ENCODE measurements at places on chromosomes 2 and 18.

DNA sequence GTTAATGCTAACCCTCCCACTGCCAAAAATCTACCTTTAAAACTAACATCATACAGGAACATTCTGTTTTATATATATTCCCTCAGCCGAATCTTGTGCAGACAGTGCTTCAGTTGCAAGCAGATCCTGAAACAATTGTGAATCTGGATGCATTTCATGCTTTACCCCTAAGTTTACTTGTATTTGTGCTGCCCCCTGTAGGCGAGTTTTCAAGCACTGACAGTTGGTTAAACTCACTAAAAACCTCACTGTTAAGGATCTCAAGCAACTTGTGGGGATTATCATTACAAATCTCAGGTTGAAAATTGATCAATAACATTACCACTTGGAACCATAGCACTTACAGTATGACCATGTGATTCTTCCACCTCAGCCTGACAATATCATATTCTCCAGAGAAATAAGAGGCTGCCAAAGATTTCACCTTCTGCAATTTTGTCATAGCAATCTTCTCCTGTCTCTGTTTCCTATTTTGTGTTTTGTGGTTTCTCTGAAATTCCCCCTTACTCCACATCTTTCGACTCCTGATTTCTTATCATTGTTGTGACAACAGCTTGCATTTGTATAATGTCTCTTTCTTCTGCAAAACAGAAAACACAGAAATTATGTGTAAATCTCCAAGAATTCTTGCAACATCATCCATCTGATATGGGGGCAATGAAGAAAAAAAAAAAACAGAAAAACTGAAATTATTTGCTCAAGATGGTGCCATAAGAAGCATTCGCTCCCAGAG lies 354.6 kb upstream of the SETBP1 start:
- no peak for DNase-seq
- H3K4me1 ChIP-seq = no peaks in the 10 kb centered on the region
- H3K27me3 ChIP-seq = no peaks in the 10 kb centered on the region
- H3K36me3 ChIP-seq = peaks cover 5% of the 10 kb centered on the region
- no peak overlapping the region for H3K4me3 ChIP-seq

GRCh38 chr2:60336442-60337141 lies 216.9 kb downstream of the BCL11A start:
- H3K36me3 ChIP-seq = no peaks in the 10 kb centered on the region
- DNase-seq = no peak
- no peaks in the 10 kb centered on the region for H3K4me1 ChIP-seq
- no peak overlapping the region for H3K4me3 ChIP-seq

DNA sequence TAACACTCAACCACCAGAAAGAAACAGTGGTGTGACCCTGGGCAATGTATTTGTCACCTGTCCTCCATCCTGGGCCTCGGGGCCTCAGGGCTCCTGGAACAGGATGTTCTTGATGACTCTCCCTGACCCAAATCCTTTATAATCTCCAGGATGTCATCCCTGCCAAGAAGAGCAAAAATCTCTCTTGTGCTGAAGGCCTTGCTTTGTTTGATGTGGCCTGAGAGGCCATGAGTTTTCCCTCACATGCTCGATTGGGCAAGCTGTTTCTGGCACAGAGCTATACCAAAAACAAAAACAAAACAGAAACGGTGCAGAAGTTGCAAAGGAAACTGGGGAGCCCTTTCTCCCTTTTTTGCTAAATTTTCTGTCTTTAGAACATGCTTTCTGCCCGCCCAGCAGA lies 35.7 kb upstream of the ST3GAL5 start:
- H3K27ac ChIP-seq = no peak overlapping the region
- H3K27me3 ChIP-seq = peaks cover 2% of the 10 kb centered on the region
- peaks cover 37% of the 10 kb centered on the region for H3K4me1 ChIP-seq
- peak; percentile 57 for DNase-seq
- H3K36me3 ChIP-seq = no peaks in the 10 kb centered on the region

DNA sequence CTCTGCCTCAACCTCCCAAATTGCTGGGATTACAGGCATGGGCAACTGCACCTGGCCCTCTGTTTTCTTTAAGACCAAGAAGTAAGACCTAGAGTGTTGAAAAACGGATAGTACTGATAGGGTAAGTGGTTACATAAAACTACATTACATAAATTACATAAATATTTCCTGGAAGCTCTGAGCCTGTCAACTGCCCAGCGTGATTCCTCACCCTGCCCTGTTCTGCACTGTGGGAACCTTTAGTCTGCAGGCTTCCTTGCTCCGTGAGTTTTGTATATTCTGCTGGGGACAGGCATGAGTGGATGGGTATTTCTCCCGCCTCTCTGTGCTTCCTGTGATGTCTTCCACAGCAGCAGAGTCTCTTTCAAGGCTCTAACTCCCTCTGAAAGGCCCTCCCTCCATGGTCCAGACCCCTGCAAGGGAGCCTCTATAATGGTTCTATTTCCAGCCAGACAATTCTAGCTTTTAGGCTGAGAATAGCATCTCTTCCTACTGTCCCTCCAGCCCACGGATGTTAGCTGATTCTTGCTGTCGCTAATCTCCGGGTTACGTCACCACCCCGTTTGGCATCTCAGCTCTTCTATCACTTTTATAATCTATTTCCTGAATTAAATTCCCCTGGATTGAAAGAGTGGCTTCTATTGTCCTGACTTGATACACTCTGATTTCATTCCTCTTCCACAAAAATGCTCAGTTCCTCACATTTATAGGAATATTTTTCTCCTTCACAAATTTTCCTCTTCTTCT lies 49.5 kb upstream of the PLEKHM3 start:
- no peak overlapping the region for H3K27ac ChIP-seq
- no peak overlapping the region for H3K4me3 ChIP-seq
- H3K36me3 ChIP-seq = no peaks in the 10 kb centered on the region
- DNase-seq = no peak

- no peaks in the 10 kb centered on the region for H3K27me3 ChIP-seq
- H3K4me3 ChIP-seq = no peak overlapping the region
- DNase-seq = no peak
- H3K4me1 ChIP-seq = peaks cover 40% of the 10 kb centered on the region
- no peaks in the 10 kb centered on the region for H3K36me3 ChIP-seq
- no peak overlapping the region for H3K27ac ChIP-seq
Observed at GRCh38 chr2:178859730-178860129, 52.5 kb upstream of the TTN start.

- H3K27me3 ChIP-seq = no peaks in the 10 kb centered on the region
- peaks cover 53% of the 10 kb centered on the region for H3K4me1 ChIP-seq
- peaks cover 10% of the 10 kb centered on the region for H3K36me3 ChIP-seq
- H3K4me3 ChIP-seq = peak overlapping the region; percentile 93
- DNase-seq = no peak
Observed at GRCh38 chr18:55585920-55586561, 2.0 kb downstream of the TCF4 start.

DNA sequence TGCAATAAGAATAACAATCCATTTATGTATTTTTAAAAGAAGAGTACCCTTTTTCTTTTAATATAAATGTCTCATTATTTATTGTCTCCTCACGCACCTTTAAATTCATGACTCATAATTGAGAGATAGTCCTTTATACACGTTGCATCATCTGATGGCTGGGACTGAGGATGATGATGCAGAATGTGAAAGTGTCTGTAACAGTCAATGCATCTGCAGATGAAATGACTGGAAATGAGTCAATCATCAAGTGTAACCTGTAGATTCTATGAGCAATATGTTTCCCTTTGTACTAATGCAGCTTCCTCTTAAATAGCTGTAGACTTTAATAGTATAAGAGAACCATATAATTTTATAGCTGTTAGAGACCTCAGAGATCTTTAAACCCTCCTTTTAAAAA lies 26.1 kb upstream of the SYT4 start:
- no peaks in the 10 kb centered on the region for H3K4me1 ChIP-seq
- no peaks in the 10 kb centered on the region for H3K36me3 ChIP-seq
- H3K27ac ChIP-seq = no peak overlapping the region
- no peak for DNase-seq
- no peak overlapping the region for H3K4me3 ChIP-seq
- H3K27me3 ChIP-seq = no peaks in the 10 kb centered on the region

- no peaks in the 10 kb centered on the region for H3K27me3 ChIP-seq
- no peak overlapping the region for H3K27ac ChIP-seq
- H3K4me3 ChIP-seq = no peak overlapping the region
- peaks cover 8% of the 10 kb centered on the region for H3K36me3 ChIP-seq
Observed at GRCh38 chr2:239324456-239324855, 76.4 kb downstream of the HDAC4 start.

DNA sequence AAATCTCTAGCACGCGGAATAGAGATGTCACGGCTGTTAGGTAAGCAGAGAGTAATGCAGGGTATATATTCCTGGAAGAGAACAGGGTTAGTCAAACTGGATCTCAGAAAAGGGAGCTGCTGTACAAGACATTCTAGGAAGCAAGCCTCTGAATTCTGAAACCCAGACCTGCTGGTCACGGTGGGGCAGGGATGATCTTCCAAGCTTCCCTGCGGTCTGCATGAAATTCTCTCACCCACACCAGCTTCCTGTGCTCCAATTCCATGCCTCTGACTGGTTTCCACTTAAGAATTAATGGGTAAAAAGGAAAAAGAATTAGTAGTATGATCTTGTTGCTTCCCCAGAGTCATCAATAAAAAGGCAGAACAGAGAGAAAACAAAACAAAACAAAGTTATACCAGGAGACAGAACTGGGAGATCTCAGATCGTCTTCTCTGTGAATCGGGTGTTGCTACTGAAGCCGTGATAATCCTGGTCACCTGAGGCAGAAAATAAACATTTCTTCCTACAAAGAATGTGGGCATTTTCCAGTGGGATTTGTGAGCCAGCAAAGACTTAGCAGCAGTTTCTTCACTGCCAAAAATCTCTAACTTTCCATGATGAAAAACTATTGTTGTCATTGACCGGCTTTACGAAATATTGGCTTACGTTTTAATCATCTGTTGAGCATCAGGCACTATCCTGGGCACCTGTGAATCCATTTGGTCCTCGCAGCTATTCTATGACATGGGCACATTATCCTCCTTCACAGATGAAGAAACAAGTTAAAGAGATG lies 5.3 kb upstream of the CYP27C1 start:
- DNase-seq = peak; percentile 47
- peaks cover 13% of the 10 kb centered on the region for H3K27me3 ChIP-seq
- H3K27ac ChIP-seq = peak overlapping the region; percentile 64
- no peaks in the 10 kb centered on the region for H3K36me3 ChIP-seq
- H3K4me1 ChIP-seq = peaks cover 39% of the 10 kb centered on the region

GRCh38 chr18:25237571-25238267 lies 114.2 kb downstream of the ZNF521 start:
- H3K27me3 ChIP-seq = no peaks in the 10 kb centered on the region
- DNase-seq = no peak
- H3K36me3 ChIP-seq = no peaks in the 10 kb centered on the region
- no peak overlapping the region for H3K4me3 ChIP-seq

- peaks cover 24% of the 10 kb centered on the region for H3K4me1 ChIP-seq
- no peak overlapping the region for H3K4me3 ChIP-seq
- no peaks in the 10 kb centered on the region for H3K36me3 ChIP-seq
- DNase-seq = no peak
- H3K27me3 ChIP-seq = no peaks in the 10 kb centered on the region
- H3K27ac ChIP-seq = peak overlapping the region; percentile 60
Observed at GRCh38 chr18:29217124-29217915, 1040.4 kb upstream of the CDH2 start.

GRCh38 chr2:206092297-206092696 lies 6.3 kb upstream of the INO80D start:
- no peak overlapping the region for H3K4me3 ChIP-seq
- DNase-seq = no peak
- H3K27ac ChIP-seq = no peak overlapping the region
- H3K36me3 ChIP-seq = peaks cover 8% of the 10 kb centered on the region
- peaks cover 8% of the 10 kb centered on the region for H3K4me1 ChIP-seq

DNA sequence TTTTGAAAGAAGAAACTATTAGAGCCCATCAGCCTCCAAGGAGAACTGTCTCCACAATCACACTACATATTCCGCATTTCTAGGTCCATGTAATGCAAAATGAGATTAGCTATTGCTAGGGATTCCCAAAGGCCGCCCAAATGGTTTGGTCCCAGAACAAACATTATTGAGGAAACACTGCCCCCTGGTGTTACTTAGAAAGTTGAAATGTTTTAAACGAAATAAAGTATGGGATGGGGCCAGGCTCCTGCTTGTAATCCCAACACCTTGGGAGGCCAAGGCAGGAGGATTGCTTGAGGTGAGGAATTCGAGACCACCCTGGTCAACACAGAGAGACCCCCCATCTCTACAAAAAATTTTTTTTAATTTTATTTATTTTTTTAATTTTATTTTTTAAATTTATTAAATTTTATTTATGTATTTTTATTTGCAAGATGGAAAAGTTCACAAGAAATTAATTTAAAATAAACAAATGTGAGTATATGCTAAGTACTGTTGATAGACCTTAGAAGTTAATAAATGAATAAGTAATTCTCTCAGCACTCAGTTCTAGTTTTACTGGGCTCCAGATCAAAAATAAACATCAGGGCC lies 5.5 kb downstream of the NHEJ1 start:
- no peaks in the 10 kb centered on the region for H3K27me3 ChIP-seq
- H3K36me3 ChIP-seq = peaks cover 5% of the 10 kb centered on the region
- no peak overlapping the region for H3K27ac ChIP-seq
- peaks cover 45% of the 10 kb centered on the region for H3K4me1 ChIP-seq
- no peak overlapping the region for H3K4me3 ChIP-seq

GRCh38 chr2:8672940-8673339 lies 8.9 kb upstream of the ID2 start:
- no peak for DNase-seq
- peaks cover 16% of the 10 kb centered on the region for H3K36me3 ChIP-seq
- no peak overlapping the region for H3K27ac ChIP-seq
- peaks cover 2% of the 10 kb centered on the region for H3K27me3 ChIP-seq

GRCh38 chr2:55839182-55839819 lies 84.3 kb downstream of the EFEMP1 start:
- no peak for DNase-seq
- peaks cover 10% of the 10 kb centered on the region for H3K27me3 ChIP-seq
- no peak overlapping the region for H3K4me3 ChIP-seq

DNA sequence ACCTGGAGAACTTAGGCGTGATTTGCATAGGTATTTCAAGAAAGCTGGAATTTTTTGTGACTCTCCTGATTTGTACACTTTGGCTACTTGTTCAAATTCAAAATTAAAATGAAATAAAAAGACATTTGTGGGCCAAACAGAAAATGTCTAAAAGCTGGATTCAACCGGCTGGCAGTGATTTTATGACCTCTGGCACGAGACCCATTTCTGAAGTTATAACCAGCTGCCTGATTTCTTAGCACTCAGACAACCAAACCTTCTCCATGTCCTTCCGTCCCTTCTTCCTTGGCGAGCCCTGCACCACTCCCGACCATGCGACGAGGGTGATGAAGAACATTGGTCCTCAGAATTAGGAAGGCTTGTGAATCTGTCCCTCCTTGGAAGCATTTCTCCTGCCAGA lies 19.7 kb downstream of the PKDCC start:
- peaks cover 35% of the 10 kb centered on the region for H3K27me3 ChIP-seq
- H3K36me3 ChIP-seq = no peaks in the 10 kb centered on the region
- no peak overlapping the region for H3K27ac ChIP-seq
- DNase-seq = no peak
- no peak overlapping the region for H3K4me3 ChIP-seq
- H3K4me1 ChIP-seq = peaks cover 18% of the 10 kb centered on the region

- peaks cover 39% of the 10 kb centered on the region for H3K4me1 ChIP-seq
- H3K27ac ChIP-seq = no peak overlapping the region
- peaks cover 19% of the 10 kb centered on the region for H3K36me3 ChIP-seq
- peaks cover 22% of the 10 kb centered on the region for H3K27me3 ChIP-seq
Observed at GRCh38 chr2:47179388-47179787, 24.3 kb upstream of the STPG4 start.

Data from HFFc6 (cell line).